Dermis microvascular lymphatic vessel endothelial cell (primary cell): ENCODE measurements at places on chromosomes 12 and 14. TPM values are rescaled to one million over a fixed set of nuclear protein-coding genes. Genes with fewer than 3 reads are reported as not detected.

The NANOG gene
- total RNA-seq, result not detected in 2 replicates

The CDCA3 gene
- total RNA-seq, result 5.7 and 11.8 TPM in 2 replicates

- DNase-seq, result no peak
Observed at GRCh38 chr12:65821336-65821735, 2.9 kb upstream of the HMGA2 start.

GRCh38 chr12:27177706-27178105 lies 66.4 kb upstream of the STK38L start:
- peak; percentile 54 for DNase-seq

GRCh38 chr14:101628975-101629374 lies 67.7 kb downstream of the DIO3 start:
- DNase-seq, result no peak

DNA sequence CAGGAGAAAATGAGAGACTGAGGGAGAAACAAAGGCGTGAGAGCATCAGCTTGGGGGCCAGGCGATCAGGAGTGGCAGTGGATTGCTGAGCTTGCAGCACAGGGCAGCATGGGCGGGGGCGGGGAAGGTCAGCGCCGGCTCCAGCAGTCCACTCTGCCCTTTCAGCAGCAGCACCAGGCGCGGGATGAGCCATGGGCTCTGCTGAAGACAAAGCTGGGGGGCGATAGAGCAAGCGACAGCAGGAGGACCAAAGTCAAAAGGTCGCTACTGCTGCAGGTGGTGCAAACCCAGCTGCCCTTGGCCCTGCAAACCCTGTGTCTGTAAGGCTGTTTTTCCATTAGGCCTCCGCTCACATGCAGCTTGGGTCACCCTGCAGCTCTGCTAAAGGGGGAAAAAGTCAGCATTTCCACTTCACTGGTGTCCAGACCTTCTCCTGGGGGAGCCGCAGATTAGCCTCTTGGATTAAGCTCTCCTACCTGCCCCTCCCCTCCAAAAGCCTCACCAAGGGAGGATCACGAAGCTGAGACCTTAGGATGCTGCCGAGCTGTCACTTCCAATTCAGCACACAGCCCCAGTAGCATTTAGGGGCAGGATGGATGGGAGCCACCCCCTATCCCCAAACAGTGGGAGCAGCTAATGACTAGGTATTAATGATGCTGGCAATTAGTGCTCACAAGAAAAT lies 204.8 kb downstream of the DPF3 start:
- no peak for DNase-seq

The CEP170B gene
- total RNA-seq, result 5.6 and 6.6 TPM in 2 replicates

DNA sequence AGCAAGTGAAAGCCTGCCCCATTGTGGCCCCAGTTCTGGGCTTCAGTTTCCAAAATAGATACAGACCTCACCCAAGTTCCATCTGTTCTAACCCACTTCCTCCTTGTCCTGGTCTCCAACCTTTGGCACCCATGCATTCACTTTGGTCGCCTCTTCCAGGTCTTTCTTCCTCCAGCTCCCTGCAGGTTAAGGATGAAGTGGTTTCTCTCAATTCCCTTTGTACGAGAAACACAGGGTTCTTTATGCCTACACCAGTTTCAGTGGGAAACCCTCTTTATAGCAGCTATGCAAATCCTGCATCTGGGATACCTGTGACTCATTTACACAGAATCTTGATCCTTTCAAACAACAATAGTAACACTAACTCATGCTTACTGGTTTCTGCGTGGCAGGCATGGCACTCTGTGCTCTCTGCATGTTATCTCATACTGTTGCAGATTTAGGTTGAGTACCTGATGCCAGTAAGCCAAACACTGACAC lies 110.6 kb upstream of the AMIGO2 start:
- DNase-seq, result no peak

DNA sequence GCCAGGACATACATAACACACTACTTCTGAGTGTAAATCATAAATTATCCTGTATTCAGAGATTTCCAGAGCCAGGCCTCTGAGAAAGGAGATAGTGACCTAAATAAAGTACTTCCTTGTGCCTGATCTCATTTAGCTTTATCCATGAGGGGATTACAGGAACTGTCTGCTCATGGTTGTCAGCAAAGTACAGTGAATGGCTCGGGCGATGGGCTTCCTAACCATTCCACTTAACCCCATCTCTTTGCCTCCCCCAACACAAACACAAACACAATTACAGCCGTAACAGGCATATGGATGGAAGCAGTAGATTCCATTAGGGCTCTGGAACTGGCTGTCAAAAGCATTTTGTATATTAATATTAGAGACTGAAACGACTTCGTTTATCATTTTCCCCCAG lies 206.7 kb upstream of the CPNE8 start:
- DNase-seq, result no peak

GRCh38 chr12:57244312-57244696 lies 6.7 kb downstream of the STAC3 start:
- DNase-seq, result no peak

The IFNG-AS1 gene
- not detected in 2 replicates for total RNA-seq

GRCh38 chr12:54363618-54364017 lies 668 bp downstream of the GPR84 start:
- no peak for DNase-seq

The PLEKHG7 gene
- total RNA-seq, result not detected in 2 replicates

DNA sequence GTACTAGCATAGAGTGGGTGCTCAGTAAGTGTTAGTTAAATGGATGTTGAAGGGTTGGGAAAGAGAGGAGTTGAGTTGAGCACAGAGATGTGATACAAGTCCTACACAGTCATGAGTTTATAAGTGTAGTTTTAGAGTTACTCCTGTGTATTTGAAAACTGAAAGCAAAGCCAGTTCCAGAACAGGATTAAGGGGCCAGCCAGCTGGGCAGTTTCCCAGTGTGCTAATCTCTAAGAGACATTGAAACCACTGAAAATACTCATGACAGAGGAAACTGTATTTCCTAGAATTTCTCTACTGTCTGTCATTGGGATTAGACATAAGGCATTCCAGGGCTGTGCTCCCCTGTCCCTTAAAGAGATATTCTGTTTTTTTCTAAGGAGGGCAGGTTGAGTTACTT lies 101.0 kb downstream of the DERA start:
- peak; percentile 3 for DNase-seq

The GALNT9 gene
- under 0.01 TPM in 1 of 2 replicates, not detected in the other for total RNA-seq

DNA sequence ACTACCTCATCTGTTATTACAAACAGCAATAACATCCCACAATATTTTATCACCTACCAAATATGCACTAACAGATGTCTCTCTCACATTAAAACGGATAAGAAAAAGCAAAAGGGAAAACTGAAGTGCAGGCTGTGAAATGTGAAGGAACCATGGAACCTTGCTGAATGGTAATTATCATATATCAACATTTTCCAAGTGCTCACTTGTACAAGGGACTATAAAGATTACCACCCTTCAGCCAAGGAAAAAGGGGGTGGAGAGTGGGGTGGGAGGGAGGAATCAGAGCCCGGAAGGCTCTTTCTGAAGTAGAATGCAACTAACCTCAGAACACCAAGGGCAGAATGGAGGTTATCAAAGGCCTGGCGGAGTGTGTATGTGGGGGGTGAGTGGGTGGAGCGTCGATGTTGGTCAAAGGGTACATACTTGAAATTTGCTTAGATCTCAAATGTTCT lies 1.2 kb downstream of the SNX6 start:
- no peak for DNase-seq

GRCh38 chr12:107091989-107092641 lies 1.2 kb downstream of the CRY1 start:
- peak; percentile 56 for DNase-seq

The MUCL1 gene
- total RNA-seq, result not detected in 2 replicates
